EH (cell line): ENCODE measurements at places on chromosomes 2 and 18.
A peak's percentile ranks its signal among the peaks of the same experiment; 100 is the strongest.

DNA sequence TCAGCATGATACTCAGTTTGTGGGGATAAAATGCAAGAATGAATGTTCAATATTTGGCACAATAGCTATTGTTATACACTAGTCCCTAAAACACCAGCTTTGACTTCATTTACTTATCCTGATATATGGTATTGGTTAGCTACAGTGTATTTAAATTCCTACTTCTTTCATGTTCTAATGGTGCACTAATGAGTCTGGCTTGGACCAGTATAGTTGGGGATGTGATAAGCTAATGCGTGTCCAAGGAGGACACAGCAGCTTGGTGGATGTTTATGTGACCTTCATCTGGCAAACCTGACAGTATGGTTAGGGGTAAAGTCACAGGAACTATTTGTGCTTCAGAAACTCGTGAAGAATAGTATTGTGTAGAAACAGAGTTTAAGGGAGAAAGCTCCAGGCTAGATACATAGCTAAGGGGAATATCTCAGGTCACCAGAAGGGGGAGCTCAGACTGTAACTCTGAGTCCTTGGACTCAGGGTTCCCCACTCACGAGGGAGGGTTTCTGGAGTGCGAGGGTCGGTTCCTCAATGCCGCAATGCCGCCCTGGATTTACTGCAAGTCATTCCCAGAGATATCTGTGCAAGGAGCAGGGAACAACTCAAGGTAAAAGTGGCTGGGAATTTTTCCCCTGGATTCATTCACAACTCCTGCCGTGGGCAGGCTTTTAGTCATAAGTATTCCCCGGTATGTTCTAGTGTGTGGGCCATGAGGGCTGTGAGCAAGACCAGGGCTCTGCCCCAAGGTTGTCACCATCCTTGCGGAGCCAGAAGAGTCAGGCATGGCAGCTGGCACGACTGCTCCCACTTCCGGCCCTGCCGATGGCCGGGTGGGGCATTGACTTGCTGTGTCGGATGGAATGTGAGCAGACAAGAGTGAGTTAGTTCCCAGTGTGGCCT, 14.5 kb downstream of the IL1R2 start:
- peak; percentile 68 for DNase-seq

GRCh38 chr2:73256618-73256922, 22.5 kb downstream of the CCT7 start:
- DNase-seq = no peak

DNA sequence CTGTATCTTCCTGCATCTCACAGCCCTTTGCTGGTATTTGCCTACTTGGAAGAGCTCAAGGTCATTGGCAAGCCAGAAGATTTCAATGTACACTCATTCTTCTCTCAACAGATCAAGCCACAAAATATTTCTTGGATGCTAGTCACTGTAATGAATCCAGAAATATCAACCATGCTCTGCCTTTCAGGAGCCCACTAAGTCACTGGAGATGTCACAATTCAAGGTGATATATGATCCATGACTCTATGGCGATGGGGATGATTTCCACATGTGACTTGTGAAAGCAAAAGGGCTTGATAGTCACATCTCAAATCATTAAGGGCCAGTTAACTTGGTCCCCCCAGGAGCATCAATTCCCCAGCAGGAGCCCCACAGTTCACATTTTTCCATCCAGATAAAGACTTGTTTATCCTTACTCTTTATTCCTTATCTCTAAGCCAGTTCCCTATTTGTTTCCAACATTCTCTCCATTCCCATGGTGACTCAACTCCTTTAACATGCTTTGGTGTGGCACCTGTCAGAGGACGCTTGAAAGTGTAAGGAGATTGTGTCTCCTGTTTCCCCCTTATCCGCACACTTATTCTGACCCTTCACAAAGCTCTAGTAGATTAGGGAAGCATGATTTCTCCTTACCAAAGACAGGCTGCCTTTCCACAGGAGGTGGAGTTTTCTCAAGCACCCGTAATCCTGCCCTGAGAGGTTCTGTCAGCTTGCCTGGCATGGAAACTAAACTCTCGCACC, 15.8 kb downstream of the PKDCC start:
- DNase-seq = peak; percentile 66

- no peak for DNase-seq
These were observed 83.8 kb downstream of the NCK2 start for GRCh38 chr2:105828558-105828957.

GRCh38 chr2:109065391-109065734, 63.6 kb upstream of the SH3RF3 start:
- DNase-seq = no peak

DNA sequence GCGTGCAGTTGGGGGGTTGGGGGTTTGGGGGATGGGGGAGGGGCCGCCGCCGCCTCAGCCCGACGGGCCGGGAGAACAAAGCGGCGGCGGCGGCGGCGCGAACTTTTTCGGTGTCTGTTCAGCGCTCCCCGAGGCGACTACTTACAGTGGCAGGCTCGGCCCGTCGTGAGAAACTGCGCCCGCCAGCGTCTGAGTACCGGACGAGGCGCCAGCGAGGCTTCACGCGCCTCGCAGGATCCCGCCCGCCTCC, 172 bp downstream of the PRKD3 start:
- DNase-seq = peak; percentile 78

- DNase-seq = no peak
These were observed 625 bp downstream of the LYPD6 start for GRCh38 chr2:149331023-149331400.

- DNase-seq = no peak
These were observed 9.8 kb downstream of the FZD7 start for GRCh38 chr2:202043475-202043874.

GRCh38 chr2:182165202-182165601, 179.5 kb downstream of the PPP1R1C start:
- DNase-seq = no peak
